H1 (cell line): ENCODE measurements at places on chromosomes 1 and 21. TPM values are rescaled to one million over a fixed set of nuclear protein-coding genes. Genes with fewer than 3 reads are reported as not detected.
A peak's percentile ranks its signal among the peaks of the same experiment; 100 is the strongest.

DNA sequence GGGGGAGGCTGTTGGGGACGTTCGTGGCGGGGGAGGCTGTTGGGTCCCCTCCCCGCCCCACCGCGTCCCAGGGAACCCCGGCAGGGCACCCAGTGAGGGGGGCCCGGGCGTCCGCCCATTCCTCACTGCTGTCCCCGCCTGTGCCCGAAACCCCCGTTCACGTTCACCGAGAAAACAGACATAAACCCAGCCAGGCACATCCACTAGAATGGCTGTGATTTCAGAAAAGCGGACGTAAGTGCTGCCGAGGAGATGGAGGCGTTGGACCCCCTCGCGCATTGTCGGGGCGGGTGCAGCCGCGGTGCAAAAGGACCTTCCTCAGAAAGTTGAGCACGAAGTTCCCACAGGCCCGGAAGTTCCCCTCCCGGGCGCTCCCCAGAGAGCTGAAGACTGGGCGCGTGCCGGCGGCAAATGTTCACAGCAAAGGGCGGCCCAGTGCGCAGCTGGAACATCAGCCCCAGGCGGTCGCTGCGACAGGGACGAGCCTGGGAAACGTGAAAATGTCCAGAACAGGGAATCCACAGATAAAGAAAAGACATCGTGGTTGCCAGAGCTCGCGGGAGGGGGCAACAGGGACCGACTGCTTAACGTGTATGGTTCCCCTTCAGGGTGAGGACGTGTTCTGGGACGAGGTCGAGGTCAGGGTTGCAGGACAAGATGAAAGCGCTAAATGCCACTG, 18.5 kb upstream of the SAMD11 start:
- DNase-seq = peak; percentile 65

DNA sequence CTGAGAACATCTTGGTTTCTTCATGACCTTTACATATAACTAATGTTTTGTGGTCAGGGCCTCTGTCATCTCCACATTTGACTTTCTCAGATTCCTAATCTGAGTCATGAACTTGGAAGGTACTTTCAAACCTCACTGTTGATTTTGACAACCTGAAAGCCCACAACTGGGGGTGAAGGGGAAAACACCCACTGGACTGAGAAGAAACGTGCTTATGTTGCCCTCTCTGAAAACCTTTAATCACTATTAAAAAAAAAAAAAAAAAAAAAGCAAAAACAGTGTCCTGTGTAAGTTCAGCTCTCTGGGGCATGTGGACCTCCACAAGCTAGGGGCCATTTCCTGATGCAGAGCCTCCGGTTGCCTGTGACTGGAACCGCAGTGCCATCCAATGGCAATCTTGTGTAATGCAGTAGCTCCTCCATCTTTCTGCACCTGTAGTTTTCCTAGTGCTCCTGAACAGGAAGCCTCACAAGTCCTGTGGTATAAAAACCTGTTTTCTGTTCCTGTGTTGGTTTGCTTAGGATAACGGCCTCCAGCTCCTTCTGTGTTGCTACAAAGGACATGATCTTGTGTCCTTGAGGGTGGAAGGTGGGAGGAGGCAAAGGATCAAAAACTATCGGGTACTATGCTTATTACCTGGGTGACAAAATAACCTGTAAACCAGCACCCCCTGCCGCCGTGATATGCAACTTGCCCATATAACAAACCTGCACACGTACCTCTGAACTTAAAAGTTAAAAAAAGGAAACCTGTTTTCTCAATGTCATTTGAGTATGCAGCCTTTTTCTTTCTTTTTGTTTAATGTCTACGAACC, 124.5 kb downstream of the ZNF648 start:
- DNase-seq = peak; percentile 84

DNA sequence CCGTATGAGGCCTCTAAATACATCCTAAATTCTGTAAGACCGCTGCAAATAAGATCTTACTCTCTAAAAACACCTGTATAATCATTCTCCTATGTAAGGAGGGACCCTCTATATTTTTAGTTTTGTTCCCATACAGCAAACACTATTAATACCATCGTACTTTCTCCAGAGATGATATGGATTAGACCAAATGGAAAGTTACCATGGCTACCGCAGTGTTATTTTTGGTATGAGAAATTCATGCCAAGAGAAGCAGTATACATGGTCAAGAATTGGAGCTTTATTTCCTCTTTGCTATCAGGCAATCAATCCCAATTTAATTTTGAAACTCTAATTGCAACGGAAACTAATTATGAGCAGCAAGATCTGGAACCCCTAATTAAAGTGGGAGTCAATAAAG, 70.0 kb downstream of the BCAR3 start:
- DNase-seq = no peak

DNA sequence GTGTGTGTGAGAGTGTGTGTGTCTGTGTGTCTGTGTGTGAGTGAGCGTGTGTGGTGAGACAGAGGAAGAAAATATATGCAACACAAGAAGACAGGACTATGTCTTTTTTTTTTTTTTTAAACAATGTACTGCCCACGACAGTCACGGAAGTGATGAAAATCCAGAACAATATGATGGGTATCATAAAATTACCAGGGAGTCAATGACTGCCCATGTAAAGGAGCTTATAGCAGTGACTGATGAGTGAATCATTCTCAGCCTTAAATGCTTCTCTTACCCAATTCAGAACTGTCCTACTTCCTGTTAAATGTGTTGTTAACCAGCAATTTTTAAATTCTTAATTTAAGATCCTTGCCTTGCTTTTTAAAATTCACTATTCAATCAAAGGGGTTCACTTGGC, 46.6 kb downstream of the RGS7 start:
- no peak for DNase-seq

GRCh38 chr1:221039616-221040015, 160.4 kb downstream of the HLX start:
- peak; percentile 3 for DNase-seq

DNA sequence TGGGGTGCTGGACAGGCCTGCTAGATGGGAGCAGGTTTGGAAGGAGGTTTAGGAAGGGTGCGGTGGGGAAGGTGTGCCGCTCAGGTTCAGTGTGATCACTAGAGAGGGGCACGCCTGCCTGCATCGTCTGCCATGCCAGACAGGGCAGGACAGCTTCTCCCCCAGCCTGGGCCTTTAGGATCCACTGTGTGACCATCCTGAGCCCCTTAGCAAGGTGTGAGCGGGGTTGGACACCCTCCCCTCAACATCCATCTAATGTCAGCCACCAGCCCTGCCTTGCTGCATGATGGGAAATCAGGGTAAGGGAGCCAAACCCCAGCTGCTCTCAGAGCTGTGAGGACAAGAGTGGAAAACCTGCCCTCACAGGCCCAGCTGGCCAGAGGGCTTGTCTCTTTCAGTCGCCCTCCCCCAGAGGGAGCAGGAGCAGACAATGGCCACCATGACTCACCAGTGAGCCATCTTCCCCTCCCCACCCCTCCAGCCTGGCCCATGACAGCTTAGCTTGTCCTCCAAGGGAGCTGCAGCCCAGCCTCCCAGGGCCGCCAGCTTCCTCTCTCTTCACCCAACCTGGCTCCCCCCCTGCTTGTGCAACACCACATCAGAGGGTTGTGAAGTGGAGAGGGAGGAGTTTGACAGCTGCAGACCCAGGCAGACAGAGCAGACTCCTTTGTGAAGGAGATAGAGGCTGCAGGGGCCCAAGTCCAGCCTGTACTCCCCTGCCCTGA, 37.0 kb downstream of the NUAK2 start:
- peak; percentile 73 for DNase-seq

DNA sequence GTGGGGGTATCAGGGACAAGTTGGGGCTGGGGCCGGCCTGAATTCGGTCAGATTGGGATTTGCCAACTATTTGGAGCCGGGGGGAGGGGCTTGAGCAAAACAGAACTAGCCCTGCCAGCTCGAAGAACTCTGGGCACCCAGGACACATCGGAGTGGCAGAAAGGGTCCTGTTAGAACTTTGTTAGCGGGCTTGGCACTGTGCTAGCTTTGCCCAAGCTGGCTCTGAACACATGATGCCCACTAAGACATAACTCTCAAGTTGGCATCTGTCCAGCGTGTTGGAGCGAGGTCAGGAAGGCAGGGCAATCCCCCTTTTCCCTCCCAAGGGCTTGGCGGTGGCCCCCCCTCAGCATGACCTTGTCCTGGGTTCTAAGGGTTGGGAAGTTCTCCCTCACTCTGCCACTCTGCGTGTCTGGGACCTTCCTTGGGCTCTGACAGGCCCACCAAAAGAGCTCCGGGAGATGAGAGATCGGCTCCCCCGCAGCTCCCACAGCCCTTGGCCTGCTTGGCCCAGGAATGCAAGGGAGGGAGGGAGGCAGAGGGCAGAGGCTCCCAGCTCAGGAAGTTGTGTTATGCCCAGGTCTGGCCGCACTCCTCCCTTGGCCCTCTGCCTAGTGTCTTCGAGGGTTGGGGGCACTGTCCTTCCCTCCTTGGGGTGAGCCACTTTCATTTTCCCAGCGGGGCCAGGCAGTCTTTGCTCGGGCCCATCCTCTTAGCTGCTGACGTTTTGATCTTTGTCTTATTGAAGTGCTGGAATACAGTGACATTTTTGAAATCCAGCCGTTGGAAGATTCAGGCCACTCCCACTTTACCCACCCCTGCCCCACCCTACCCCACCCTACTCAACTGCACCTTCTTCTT, 1.2 kb downstream of the LMNA start:
- no peak for DNase-seq

DNA sequence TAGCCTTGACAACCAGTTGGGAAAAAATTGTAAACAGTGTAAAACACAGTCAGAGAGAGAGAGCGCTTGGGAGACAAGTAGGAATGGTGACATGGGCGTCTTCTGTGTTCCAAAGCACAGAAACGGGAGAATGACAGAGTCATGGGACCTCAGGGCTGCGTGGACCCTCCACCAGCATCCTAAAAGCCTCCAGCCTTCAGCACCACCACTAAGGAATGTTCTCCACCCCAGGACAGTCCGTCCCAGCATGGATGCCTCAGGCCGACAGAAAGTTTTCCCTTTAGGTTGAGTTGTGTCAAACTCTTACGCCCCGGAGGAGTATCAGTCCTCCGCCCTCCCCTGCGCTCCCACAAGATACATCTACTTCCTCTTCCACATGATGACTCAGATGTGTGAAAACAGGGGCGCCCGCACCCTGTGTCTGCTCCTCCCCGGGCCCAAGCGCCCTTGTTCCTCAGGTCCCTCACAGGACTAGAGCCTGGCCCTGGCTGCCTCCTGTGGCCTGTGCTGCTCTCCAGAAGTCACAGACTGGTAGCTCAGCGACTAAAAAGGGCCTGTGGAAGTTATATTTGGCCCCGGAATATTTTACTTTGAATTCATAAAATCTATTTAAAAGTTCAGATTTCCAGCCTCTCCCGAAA, 63.9 kb upstream of the EFHD2 start:
- no peak for DNase-seq

DNA sequence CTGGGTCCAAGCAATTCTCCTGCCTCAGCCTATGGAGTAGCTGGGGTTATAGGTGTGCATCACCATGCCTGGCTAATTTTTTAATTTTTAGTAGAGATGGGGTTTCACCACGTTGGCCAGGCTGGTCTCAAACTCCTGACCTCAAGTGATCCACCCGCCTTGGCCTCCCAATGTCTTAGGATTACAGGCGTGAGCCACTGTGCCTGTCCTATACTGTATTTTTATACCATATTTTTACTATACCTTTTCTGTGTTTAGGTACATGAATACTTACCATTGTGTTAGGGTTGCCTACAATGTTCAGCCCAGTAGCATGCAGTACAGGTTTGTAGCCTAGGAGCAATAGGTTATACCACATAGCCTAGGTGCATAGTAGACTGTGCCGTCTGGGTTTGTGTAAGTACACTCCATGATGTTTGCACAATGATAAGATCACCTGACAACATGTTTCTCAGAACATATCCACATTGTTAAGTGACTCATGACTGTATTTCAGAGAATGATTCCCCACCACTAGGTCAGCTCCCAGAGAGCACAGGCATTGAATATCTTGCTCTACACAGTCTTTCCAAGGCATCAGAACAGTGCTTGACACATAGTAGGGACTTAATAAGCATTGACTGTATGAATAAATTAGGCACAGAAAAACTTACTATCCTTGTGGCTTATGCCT, 6.0 kb upstream of the CITED4 start:
- no peak for DNase-seq

- DNase-seq = no peak
These were observed 59.0 kb downstream of the ERI3 start for GRCh38 chr1:44296086-44296485.

- DNase-seq = no peak
These were observed 23.6 kb downstream of the CAMK2N1 start for GRCh38 chr1:20462397-20462796.

DNA sequence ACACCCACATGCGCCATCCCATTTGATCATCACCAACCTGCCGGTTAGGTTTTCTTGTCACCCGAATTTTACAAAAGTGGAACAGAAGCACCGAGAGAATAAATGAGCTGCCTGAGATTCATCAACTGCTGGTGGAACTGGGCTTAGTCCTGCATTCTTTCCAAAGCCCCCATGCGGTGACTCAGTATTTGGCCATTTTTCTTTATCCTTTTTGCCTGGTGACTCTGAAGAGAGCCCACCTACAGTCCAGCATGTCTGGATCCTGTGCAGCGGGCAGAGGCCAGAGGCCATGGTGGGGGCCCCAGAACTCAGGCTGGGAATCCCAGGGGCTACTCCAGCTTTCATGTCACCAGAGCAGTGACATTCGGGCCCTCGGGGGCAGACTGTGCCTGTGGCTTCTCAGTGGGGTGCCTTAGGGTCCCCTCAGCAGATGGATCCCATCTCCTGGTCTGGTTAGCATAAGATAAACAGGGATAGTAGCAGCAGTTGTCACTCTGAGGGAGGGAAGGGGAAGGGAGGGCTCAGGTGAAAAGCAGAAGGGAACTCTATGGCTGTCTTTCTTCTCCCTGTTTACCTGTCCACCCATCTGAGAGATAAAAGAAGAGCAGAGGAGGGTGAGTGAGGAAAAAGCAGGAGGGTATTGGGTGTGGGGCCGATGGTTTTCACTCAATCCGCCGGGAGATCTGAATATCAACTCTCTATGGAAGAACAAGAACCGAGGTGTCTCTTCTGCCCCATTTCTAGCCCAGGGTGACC, 63.2 kb downstream of the KIF26B start:
- DNase-seq = no peak

DNA sequence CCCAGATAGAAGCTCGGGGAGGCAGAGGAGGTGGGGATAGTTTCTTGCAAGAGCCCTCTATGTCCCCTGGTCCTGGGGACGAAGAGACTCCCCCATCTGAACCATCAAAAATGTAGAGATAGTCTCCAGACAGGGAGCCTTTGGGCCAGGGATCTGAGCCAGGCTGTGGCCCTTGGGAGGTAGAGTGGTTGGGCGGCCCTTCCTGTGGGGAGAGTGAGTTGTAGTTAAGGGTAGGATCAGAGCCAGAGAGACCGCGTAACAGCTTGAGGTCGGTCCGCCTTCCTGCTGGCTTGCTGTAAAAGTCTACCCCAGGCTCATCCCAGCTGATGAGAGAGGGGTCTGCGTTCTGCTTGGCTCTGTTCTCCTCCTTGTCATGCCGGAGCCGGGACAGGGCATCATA, 25.3 kb downstream of the PIK3C2B start:
- DNase-seq = no peak

Gene CFAP126
- not detected in 2 replicates for total RNA-seq

Gene TCHH
- 0.06 and 0.07 TPM in 2 replicates for total RNA-seq

Gene IFFO2
- 8.7 and 10.4 TPM in 2 replicates for total RNA-seq

Gene CD101
- total RNA-seq = 1.1 and 1.4 TPM in 2 replicates

Gene WASF2
- total RNA-seq = 78.9 and 86.6 TPM in 2 replicates

Gene CAMK2N1
- total RNA-seq = 5.6 and 7.4 TPM in 2 replicates

Gene HCRTR1
- total RNA-seq = 0.35 and 0.44 TPM in 2 replicates
